GM06990 (cell line): ENCODE measurements at places on chromosomes 3 and 15.

DNA sequence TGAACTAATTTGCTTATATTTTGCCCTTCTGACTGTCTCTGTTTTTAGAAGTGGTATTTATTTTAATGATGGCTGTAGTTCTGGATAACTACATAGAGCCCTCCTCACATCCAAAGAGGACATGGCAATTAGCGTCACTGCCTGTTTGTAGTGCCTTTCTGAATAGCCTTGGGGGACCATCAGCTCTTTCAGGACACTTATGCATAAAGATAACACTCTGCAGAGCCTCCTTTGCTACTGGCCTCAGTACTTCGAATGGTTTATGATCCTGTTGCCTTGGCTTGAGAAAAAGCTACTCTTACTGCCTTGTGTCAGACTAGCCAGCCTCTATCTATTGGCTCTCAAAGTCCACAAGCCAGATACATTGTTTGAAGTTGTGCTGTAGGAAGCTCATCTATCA lies 105.4 kb upstream of the SPRED1 start:
- no peak for DNase-seq

DNA sequence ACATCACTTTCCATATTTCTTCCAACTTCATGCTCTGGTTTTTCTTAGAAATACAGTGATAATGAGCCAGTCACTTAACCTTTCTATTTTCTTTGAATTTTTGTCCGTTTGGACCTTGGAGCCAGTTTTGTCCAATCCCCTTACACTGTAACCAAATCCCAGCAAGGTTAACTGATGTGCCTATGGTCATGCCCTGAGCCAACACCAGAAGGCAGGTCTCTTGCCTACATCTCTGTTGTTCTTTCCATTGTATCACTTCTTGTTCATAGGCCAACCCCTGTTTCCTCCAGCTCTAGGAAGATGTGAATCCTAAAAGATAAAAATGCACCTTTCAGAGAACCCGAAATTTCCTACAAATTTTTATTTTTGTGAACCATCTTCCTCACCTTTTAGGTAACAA lies 122.7 kb downstream of the CMSS1 start:
- DNase-seq: no peak

DNA sequence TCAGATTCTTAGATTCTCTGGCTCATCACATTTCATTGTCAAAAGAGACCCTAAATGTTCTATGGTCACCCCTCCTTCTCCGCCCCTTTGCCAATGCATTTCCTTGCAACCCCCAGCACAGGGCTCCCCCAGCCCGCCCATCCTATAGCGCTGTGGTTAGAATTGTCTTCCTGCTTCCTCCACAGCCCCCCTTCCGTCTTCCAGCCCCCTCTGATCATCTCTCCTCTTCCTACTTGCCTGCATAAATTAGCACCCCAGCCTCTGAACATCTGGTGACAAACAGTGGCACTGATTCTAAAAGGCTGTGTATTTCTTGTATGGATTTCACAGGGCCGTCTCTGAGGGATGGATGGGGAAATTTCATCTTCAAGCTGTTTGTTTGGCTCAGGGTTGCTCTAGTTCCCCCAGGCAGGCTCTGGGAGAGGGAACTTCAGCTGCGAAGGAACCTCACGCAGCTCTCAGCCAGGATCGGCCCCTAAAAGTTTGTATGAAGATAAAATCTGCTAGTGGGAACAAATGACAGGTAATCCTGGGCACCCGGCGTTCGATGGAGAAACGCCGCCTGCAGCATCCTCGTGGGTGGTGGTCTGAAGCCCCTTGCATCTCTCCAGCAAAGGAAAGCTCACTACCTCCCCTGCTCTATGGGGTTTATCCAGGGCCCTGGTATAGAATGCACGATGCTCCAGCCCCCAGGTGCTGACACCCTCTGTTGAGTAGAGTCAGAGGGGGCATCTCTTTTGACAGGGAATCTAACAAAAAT lies 83.0 kb downstream of the WNT7A start:
- DNase-seq: no peak

GRCh38 chr3:100155128-100155527 lies 40.8 kb upstream of the FILIP1L start:
- no peak for DNase-seq

DNA sequence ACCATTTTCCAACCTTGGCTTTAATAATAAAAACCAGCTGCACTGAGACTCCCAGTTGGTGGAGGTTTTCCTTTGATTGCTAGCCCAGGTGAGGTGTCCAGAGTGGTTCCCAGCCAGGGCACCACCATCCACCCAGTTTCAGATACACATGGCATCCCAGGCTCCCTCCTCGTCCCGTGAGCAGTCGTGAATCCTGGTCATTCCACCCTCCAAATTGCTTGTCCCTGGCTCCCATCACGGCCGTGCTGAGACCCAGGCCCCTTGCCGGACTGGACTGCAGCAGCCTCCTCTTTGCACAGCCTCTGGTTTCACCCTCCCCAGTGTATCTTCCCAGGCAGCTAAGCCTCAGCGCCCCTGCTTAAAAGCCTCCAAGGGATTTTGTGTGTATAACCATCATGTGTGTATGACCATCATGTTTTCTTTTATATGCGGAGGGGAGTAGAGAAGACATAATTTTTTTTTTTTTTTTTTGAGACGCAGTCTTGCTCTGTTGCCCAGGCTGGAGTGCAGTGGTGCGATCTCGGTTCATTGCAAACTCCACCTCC lies 106.3 kb downstream of the ETFA start:
- no peak for DNase-seq

DNA sequence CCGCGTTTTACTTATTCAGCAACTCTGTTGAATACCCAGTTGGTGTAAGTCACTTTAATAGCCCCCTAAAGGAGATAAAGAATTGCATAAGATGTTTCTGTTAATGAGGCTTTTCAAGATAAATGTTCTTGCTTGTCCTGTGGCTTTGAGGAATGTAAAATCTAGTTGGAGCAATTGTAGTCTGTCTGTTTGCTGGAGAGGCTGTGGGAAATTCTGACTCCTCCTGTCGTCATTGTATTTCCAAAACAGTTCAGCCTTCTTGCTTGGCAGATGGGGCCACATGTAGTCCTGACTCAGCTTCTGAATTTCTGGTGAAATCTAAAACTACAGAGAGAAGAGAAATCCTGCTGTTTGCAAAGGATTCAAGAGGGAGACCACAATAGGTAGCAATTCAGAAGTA lies 114.4 kb downstream of the RYR3 start:
- no peak for DNase-seq

DNA sequence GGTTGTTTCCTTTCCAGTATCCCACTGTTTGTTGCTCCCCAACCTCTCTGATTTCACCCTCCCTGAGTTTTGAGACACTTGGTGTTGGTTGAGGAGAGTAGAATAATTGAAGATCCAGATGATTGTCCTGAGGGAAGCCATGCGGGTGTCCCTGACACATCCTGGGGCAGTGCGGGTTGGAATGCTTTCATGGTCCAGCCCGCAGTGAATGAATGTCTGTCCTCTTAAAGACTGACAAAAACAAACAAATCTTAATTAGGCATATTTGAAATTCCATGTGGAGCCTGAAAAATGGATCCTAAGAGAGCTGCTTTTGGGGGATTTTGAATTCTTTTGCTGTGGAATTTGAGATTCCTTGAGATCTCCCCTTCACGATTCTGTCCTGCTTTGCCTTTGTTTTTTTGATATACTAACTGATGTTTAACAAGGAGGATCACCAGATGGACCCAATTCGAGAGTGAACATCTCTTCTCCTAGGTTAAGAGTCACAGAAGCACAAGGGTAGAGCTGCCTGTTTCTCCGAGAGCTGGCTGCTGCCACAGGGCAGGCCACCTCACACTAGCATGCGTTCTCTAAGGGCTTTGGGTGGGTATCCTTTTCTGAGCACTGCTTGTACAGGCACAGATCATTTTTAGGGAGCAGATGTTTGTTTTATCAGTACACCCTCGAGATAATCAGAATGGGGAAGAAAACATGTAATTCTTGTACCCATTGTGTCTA lies 47.4 kb downstream of the GPR171 start:
- DNase-seq: no peak

DNA sequence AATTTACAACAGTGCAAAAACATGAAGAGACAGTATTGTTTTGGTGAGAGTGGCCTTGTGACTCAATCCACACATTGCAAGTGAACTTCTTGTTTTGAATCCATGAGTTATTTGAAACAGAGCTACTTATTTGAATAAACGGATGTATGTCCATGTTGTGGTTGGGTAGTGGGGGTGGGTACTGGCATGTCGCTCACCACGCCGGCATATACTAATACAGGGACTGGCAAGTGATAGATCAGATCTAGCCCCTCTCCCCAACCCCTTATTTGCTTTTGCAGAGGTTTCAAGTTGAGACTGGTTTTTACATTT lies 83.8 kb downstream of the EDEM1 start:
- no peak for DNase-seq

GRCh38 chr15:50531766-50532165 lies 14.7 kb downstream of the USP50 start:
- no peak for DNase-seq
